Thoracic aorta (tissue), 2 donors: ENCODE measurements at places on chromosomes 2 and 18. TPM values are rescaled to one million over a fixed set of nuclear protein-coding genes. Genes with fewer than 3 reads are reported as not detected.
A peak's percentile ranks its signal among the peaks of the same experiment; 100 is the strongest.

DNA sequence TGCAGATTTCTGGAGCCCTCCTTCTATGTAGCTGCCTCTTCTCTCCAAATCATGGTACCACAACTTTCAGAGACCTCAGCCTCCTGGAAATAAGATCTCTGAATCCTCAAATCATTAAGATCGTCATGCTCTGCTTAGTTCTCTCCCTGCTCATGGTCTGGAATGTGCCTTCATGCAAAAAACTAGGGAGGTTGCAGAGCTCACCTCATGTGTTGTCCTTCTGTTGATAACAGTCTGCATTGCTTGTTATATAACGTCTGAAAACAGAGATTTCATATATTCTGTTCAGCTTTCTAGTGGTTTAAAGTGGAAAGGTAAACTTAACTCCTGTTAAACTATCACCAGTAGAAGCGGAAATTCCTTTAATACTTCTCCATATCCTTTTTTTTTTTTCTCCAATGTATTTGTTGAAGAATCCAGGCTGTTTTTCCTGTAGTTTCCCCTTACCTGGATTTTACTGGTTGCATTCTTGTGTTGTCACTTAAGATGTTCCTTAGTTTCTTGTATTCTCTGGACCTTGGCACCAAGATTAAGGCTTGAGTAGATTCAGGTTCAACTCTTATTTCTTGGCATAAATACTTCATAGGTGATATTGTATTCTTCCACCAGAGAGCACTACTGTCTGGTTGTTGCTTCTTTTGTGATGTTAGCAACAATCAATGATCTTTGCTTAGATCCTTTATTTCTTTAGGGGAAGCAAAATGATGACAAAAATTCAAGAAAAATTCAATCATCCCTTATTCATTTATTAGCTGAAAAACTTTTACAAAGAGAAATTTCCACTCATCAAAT, 211.3 kb downstream of the LOXHD1 start:
- DNase-seq = no peak

DNA sequence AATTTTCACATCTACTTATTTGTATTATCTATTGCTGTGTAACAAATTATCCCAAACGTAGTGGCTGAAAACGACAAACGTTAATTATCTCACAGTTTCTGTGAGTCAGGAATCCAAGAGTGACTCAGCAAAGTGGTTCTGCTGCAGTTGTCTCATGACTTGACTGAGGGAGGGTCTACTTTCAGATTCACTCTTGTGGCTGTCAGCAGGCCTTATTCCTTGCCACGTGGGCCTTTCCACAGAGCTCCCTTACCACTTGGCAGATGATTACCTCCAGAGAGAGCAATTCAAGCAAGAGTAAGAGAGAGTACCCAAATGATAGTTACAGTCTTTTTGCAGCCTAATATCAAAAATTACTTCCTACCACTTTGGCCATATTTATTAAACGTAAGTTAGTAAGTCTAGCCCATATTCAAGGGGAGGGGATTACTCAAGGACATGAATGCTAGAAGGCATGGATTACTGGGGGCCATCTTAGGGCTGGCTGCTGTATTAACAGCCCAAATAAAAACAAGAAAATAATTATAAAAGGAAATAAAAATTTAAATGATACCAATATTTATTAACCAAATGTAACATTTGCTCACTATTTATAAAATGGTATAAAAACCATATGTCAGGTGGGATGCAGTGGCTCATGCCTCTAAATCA, 48.7 kb upstream of the NBEAL1 start:
- no peak for DNase-seq

The MAT2A gene
- 230 TPM for total RNA-seq

- no peak for DNase-seq
Observed at GRCh38 chr2:60550984-60551239, 2.5 kb downstream of the BCL11A start.

DNA sequence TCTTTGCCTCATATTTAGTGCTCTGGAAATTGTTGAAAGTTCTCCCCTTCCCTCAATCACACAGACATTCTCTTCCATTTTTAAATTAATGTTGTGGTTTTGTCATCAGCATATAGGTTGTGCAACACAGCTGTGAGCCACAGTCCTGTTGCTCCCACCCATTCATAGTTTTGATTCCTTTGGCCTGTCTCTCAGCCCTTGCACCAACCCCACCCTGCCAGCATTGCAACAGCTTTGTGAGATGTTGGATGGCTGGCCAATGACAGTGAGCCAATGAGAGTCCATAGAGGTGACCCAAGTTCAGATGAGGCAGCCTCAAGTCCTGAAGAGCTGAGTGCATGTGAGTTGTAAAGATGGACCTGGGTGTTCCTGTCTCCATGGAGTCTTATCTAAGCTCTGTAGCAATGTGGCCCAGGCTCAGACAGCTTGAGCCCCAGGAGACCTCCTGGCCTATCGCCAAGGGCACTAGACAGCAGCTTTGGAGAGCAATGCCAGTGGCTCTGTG, 775.5 kb downstream of the RNF144A start:
- peak; percentile 4 for DNase-seq

The MROH2A gene
- not detected for total RNA-seq

The HOXD13 gene
- not detected for total RNA-seq

GRCh38 chr2:37295469-37296073, 29.1 kb downstream of the PRKD3 start:
- no peak for DNase-seq

The ITGAV gene
- total RNA-seq = 195 TPM

The ITPRIPL1 gene
- 1.6 TPM for total RNA-seq

DNA sequence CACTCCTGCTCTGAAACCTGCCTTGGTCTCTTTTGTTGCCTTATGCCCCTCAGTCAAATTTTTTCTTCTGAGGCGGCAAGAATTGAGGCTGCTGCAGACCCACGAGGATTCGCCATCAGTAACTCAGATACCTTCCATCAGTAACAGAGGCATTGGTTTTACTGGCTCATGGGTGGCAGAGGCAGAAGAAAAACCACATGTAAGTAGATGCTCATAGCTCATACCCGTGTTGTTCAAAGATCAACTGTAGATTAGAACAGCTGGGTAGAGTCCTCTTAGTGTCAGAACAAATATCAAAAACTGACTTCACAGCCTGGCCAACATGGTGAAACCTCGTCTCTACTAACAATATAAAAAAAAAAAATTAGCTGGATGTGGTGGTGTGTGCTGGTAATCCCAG, 598.0 kb upstream of the SOX11 start:
- DNase-seq = no peak

GRCh38 chr2:152132306-152132705, 33.5 kb upstream of the CACNB4 start:
- no peak for DNase-seq

DNA sequence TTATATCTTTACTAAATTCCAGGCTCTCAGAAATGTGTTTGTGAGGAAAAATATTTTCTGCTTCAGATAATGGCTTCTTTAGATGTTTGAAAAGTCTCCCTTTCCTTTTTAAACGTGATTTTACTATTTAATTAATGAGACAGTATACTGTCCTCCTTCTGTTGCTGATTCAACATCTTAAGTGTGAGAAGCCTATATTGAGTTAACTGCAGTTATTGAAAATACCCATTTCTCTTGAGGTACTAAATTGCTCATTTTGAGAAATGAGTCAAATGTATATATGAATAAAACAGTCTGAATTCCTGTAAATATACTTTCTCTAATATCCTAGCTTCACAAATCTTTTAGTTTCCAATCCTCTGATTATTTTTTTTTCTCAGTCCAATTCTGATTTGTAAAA, 470.2 kb downstream of the PTPRM start:
- no peak for DNase-seq

GRCh38 chr2:120720746-120721375, 14.8 kb upstream of the GLI2 start:
- no peak for DNase-seq

- no peak for DNase-seq
Observed at GRCh38 chr2:71675296-71675695, 221.9 kb downstream of the DYSF start.

GRCh38 chr18:34704823-34705222, 5.3 kb upstream of the DTNA start:
- no peak for DNase-seq

GRCh38 chr2:55985406-55985805, 61.8 kb upstream of the EFEMP1 start:
- no peak for DNase-seq

GRCh38 chr2:100990650-100991403, 11.3 kb upstream of the RPL31 start:
- no peak for DNase-seq

- peak; percentile 51 for DNase-seq
Observed at GRCh38 chr2:45821558-45822271, 170.2 kb downstream of the PRKCE start.

DNA sequence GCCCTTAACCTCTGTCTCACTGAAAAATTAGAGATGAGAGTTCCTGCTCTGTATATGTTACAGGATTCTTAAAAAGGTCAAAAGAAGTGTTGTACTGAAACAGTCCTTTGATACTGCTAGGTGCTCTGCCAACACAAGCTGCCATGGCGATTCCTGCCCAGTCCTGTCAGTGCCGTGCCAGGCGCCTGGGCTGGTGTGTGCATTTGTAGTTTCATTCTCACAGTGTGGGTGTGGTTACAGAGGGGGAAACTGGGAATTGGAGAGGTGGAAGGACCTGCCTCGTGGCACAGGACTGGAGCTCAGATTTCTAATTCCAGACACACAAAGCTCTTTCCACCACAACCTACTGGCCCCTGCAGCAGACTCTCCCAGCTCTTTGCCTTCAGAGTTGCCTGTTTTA, 122.3 kb upstream of the RAB6C start:
- no peak for DNase-seq

DNA sequence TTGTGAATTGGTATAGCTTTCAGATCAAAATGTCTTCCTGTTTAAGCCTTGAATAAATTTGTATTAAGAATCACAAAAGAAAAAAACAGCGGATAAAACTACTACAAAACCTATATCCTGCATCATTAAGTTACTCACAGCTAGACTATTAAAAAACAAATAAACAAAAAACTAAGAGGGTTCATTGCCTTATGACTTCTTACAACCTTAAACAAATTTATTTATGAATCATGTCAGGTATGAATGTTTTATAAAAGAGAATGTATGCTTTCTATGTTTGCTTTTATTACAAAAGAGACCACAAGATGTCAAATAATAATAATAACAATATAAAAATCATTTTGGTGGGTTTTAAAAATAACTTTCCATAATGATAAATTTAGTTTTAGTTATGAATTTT, 109.6 kb downstream of the FIGN start:
- DNase-seq = no peak

The CRYGD gene
- total RNA-seq = not detected

The INPP4A gene
- total RNA-seq = 29.4 TPM

DNA sequence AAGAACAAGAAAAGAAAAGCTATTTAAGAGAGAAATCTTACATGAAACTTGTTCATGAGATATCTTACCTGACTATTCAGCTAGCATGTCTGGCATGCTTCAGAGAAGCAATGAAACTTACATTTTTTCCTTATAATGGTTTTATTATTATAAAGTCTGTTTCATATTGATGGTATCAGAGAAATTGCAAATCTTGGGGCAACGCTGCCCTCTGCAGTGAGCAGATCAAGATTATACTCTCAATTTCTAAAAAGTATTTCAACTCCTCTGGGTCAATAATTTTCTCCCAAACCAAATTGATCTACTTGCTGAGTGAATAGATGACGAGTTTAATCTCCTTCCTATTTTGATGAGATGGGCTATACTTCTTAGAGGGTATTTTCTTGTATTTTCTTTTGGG, 235.6 kb downstream of the NUP35 start:
- DNase-seq = no peak

DNA sequence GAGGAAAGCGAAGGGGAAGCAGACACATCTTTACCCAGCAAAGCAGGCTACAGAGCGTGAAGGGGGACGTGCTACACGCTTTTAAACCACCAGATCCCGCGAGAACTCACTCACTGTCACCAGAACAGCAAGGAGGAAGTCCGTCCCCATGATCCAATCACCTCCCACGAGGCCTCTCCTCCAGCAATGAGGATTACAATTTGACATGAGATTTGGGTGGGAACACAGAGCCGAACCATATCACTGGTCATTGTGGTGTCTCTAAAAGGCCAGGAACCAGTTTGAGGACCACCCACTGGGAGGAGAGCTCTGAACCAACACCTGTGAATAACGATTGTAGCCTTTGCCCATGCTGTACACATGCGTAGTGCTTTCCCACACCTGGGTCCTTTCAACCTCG, 116.6 kb upstream of the FAM136A start:
- DNase-seq = no peak

DNA sequence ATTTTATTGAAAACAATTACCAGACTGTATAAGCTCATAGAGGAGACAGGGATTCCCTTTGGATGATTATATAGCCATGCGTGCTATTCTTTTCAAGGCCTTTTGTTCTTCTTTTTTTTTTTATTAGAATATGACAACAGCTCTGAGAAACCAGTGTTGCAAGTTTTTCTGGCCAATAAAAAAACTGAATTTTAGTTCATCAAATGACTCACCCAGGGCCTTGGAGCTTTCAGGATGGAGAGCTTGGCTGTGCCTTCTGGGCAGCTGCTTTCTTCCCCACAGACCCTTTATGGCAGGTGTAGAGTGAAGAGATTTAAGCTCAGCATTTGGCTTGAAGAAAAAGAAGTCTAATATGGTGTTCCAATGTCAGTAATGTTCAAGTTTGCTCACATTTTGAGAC, 497.9 kb upstream of the FANCL start:
- DNase-seq = no peak

DNA sequence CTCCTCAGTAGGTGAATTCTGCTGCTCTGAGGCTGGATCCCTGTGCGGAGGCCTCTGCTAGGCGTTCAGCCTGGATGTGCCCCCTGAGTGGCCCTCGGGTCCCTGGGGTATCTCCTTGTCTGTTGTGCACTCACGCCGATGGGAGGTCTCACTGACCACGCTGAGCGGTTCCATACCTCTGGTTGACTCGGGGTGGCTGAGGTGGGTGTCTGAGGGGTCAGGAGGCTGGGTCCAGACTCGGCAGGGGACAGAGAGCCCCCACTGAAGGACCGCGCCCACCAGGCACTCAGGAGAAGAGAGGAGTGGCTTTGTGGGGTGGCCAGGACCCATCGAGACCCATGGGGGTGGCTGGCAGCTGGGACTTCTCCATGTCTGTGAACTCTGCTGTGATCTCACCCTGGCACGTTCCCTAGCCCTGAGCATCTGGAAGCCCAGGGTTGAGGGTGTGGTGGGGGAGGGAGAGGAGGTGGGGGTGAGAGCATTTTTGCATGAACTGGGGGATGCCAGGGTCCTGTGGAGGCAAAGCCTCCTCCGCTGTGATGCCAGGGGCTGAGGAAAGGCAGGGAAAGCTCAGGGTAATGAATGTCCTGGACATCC, 53.7 kb downstream of the TWIST2 start:
- DNase-seq = no peak

DNA sequence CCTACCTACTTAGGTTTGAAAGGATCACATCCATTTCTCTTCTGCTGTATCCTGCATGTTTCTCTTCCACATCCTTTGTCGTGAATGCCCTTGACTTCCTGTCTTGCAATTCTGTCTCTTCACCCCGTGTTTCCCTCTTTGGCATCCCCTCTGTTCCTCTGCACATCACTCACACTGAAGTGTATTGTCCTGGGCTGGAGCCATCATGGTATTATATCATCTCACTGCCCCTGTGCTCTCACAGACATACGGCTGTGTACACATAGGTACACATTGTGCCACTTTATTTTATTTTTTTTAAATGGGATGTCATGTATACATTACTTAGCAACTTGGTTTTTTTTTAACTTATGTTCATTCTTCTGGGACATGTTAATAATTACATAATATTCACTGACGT, 291.6 kb downstream of the ALPK2 start:
- no peak for DNase-seq
